ENCODE measurements at places on chromosomes 4 and X.

GRCh38 chr4:172898715-172899114 is 269.9 kb upstream of the GALNT7 start:
- no peak for DNase-seq

DNA sequence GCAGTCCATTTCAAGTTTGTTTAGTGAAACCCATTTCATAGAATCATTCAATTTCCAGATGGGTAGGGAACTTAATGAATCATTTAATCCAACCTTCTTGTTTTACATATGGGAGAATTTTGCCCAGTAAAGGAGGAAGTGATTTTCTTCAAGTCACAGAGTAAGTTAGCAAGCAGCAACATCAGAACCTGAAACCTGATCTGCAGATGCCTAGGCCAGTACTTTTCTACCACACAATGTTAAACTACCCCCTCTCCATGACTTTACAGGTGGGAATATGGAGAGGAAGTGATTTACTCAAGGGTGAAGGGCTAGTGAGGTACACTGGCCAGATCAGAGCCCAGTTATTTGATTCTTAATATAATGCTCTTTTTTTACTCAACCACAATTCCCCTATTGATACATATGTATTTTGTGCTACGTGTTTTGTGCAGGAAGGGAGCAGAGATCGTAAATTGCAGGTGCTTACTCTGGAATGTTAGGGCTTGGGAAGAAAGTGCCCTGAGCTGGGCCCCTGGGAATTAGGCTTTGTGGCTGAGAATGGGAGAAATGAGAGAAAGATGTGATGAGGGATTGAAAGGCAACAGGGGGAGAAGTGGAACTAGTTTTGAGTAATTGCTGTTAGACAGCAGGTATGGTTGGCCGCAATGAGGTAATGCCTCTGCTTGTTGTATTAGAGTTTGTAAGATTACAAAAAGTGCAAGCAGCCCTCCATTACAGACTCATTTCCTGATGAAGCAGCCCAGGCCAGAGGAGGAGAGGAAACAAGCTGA is 6.8 kb downstream of the LHFPL1 start:
- no peak for DNase-seq

DNA sequence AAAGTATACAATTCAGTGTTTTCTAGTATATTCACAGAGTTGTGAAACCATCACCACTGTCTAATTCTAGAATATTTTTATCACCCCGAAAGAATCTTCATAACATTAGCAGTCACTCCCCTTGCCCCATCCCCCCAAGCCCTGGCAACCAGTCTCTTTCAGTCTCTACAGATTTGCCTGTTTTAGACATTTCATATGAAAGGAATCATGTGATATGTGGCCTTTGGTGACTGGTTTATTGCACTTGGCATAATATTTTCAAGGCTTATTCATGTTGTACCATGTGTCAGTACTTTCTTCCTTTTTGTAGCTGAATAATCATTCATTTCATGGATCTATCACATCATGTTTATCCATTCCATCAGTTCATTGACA is 371.7 kb downstream of the AFF2 start:
- DNase-seq: no peak

- no peak for DNase-seq
Measured at GRCh38 chr4:111530446-111530845, 614.8 kb upstream of the FAM241A start.

- peak; percentile 40 for DNase-seq
Measured at GRCh38 chrX:119698845-119699244, 5.9 kb upstream of the SEPTIN6 start.

- DNase-seq: no peak
Measured at GRCh38 chr4:3634894-3635820, 102.9 kb upstream of the LRPAP1 start.

DNA sequence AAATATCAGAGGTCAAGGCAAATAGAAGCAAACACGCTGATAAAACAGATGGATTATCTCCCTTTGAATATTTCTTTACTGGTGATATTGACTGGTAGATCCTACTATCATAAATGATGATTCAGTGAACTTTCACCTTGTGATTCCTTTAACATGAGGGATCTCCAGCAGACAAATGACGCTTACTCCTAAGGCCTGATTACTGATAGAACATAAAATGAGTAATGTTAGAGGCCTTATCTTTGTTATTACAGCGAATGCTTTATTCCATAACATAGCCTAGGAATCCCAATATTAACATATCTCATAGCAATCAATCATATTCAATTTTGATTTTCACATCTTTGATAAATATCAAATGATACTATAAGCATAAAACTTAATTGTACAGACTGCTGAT is 152.3 kb downstream of the SLC10A7 start:
- peak; percentile 42 for DNase-seq

All from brain microvascular endothelial cell (primary cell).